HEK293T (cell line): ENCODE measurements at places on chromosomes 12 and 14.

DNA sequence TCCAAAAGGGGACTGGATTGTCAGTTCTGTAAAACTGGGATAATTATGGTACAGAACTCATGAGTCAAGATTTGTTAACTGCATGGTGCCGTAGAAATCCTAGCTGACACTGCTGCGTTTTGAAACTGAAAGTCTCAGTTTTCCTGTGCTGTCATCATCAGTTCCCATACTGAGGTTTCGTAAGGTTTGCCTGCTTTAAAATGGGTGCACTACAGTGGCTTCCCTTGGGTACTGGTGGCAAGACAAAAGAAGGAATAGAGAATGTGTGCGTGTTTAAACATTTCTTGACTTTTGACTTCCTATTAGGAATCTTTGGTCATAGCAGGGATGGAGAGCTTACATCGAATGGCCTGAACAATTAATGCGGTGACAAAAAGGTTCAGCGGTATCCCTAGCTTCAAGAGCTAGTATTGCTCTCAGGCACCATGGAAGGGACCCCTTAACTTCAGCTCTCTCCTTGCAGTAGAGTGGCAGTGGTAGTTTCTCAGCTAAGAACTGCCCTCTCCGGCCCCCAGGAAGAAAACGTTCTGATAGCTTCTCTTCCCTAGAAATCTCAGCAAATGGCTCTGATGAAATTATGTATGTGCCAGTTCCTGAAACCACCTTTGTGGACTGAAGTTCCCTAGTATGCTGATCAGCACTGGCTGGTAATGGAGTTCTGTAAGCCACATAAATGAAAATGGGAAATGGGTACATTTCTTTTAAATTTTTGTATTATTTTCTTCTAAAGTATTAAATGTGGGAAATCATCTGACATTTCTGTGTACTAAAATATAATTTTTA is 28.9 kb downstream of the ANO6 start:
- DNase-seq, result no peak

DNA sequence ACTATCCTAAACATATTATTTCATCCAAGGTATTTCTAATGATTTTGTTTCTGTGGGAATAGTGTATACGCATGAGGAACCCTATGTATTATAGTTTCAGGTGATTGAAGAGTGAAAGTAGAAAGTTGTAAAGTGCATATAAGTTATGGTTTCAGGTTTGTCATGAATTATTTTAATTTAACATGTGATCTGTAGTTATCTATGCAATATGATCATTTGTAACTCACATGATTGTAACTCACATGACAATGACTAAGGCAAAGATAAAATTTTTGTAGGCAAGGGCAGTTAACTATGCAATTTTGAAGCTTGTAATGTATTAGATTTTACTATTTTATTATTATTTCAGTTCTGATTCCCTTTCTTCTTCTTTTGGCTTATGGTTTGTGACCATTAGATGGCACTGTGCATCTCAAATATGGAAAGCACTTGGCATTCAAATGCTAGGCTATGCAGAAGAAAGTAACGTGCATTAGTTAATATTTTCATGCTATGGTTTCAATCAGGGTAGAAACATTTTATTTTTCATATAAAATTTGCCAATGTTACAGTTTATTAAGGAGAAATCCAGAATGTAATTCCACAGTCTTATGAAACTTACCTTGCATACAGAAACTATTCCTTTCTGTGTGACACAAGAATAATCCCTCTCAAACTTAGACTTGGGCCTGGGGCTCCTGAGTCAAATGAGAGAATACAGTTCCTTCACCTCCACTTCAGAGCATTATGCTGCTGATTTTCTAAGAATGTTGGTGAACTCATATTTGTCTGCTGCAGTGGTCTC is 15.8 kb upstream of the TMEM30B start:
- DNase-seq, result peak; percentile 31

DNA sequence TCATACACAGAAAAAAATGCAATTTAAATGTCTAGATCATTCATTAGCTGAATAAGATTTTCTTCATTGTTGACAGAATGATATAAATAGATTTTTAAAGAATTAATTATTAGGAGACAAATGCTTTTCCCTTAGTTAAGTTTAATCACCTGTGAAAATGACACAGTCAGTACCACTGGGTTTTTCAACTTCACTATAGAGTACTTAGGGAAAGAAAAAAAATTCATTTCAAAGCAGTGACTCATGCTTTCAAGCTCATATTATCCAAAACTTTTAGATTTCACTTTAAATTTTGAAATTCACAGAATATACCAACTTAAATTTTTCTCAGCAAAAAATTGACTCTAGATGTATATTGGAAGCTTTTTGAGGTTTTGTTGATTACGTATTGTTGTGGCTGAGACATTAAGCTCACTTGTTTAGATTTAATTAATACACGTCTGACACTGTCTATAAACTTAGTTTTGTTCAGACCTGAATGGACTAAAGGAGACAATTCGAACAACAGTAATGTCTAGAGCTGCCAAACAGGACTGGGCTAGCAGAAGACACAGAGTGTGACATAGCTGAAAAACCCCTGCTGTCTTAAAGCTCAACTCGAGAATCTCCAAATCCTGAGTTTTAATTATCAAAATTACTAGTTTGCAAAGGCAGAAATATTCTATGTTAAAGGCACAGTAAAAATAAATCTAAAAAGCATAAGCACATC is 1.6 kb downstream of the MGAT4C start:
- no peak for DNase-seq

DNA sequence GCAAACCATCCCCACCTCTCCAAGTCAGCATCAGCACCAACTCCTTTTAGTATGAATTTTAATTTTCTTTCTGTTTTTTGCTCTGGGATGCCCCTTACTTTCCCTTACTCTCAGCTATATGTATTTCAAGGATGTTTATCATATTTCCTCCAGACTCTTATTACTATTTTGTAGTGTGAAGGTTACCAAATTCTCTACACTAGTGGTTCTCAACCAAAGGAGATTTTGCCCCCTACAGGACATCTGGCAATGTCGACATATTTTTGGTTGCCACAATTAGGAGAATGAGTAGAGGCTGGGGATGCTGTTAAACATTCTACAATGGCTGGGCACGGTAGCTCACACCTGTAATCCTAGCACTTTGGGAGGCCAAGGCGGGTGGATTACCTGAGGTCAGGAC is 29.1 kb upstream of the SOS2 start:
- DNase-seq, result peak; percentile 27

GRCh38 chr14:71863766-71864165 is 68.5 kb upstream of the RGS6 start:
- DNase-seq, result no peak

DNA sequence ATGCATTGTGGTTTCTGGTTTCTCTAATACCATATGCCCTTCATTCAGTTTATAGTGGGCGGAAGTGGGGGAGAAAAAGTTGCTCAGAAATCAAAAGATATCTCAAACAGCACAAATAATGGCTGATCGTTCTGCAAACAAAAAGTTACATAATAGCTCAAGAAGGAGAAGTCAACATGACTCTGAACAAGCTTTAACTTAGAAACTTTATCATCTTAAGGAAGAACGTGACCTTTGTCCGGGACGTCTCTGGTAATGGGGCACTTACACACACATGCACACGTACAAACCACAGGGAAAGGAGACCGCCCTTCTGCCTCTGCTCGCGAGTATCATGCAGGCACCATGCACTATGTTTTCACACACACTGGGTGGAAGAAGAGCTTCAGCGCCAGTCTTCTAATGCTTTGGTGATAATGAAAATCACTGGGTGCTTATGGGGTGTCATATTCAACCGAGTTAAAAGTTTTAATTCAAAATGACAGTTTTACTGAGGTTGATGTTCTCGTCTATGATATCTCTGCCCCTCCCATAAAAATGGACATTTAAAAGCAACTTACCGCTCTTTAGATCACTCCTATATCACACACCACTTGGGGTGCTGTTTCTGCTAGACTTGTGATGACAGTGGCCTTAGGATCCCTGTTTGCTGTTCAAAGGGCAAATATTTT is 4.7 kb downstream of the FOS start:
- DNase-seq, result no peak

DNA sequence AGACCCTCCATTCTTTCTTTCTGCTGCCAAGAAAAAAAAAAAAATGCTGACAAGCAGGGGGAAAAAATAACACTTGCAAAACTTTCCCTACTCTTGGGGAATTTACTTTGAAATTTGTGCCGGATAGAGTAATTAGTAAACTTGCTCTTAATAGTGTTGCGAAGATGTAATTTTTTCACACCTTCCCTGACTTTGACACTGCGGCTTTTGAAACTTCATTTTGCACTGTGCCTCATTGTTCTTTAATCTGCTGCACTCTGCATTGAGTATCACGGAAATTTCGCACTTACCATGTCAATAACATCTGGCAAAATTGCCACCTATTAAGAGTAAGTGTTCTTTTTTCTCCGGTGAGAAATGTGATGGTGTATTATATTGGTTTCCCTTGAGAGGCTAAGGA is 596.1 kb downstream of the VRK1 start:
- DNase-seq, result no peak

GRCh38 chr14:94543449-94544124 is 17.7 kb upstream of the SERPINA4 start:
- DNase-seq, result no peak

DNA sequence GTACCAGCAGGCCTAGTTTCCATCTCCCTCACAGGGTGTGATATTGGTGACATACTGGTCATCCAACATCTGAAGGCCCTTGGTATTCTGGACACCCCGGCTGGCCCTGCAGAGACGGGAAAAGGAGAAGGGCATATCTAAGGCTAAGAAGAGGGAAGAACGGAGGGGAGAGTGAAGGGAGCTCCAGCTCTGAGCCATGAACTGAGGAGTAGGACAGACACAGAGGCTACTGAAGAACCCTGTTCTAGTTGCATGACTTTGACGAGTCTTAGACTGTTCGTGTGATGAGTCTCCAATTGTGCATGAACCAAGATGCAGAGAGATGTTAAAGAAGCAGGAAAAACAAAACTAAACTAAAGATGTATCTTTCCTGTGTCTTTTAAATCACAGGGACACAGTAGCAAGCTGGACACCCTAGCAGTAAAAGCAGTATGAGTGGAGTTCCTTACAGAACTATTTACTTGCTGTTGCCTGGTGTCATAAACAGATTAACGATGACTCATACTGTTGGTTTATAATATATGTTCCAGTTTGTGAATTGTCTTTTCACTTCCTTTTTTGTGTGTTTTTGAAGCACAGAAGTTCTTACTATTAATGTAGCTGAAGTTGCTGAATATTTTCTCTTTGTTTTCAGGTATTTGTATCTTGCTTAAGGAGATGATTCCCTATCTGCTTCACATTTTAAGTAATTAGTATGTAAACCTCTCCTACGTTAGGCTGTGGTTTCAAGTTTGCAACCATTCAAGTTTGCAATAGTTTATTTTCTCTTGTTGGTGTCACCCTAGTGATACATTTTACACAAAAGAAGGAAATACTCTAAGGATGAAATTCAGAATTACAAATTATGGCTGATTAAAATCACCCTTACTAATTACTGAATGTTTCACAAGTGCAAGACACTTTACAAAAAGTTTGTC is 15.7 kb downstream of the FAR2 start:
- DNase-seq, result no peak

DNA sequence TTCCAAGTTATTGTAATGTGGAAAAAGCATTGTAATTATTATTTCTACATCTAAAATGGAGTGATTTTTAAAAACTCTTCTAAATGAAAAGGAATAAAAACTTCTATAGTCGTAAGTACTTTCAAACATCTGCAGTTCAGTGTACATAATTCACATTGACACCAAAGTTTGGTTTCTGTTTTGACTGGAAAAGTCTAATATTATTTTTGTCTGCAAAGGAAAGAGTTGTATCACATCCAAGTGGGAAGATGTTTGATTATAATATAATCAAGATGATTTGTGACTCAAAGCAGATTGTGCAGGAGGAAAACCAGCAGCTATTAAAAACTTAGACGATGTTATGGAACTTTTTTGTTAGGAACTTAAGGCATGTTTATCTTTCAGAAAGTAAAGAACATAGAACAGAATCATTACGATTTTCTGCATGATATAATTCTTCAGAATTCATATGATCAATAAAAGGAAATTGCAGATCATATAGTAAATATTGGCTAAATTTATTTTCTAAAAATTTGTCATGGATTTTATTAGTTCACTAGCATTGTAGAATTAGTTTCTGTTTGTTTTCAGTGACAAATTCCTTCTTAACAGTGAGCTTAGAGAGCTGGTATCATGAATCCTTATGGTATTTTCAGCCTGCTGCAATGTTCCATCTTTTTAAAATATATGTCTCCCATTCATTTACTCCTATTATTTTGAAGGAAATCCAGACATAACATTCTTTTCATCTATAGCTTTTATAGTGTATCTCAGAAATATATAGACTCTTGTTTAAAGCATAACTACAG is 145.8 kb downstream of the MIPOL1 start:
- no peak for DNase-seq
